Aorta (tissue), 5 donors: ENCODE measurements at places on chromosomes 7 and 10. TPM values are rescaled to one million over a fixed set of nuclear protein-coding genes. Genes with fewer than 3 reads are reported as not detected.

The SCRN1 gene
- total RNA-seq, result 48.1 TPM

GRCh38 chr10:101895781-101896180, 52.2 kb upstream of the KCNIP2 start:
- H3K36me3 ChIP-seq, result no peaks in the 10 kb centered on the region
- H3K4me3 ChIP-seq, result no peak overlapping the region
- no peak overlapping the region for H3K27ac ChIP-seq
- DNase-seq, result no peak

The SRGN gene
- 168 TPM for total RNA-seq

GRCh38 chr7:108063520-108063933, 60.6 kb upstream of the LAMB1 start:
- H3K4me3 ChIP-seq, result no peak overlapping the region
- no peak for DNase-seq
- no peak overlapping the region for H3K27ac ChIP-seq
- no peaks in the 10 kb centered on the region for H3K4me1 ChIP-seq
- H3K27me3 ChIP-seq, result no peaks in the 10 kb centered on the region
- H3K36me3 ChIP-seq, result no peaks in the 10 kb centered on the region

DNA sequence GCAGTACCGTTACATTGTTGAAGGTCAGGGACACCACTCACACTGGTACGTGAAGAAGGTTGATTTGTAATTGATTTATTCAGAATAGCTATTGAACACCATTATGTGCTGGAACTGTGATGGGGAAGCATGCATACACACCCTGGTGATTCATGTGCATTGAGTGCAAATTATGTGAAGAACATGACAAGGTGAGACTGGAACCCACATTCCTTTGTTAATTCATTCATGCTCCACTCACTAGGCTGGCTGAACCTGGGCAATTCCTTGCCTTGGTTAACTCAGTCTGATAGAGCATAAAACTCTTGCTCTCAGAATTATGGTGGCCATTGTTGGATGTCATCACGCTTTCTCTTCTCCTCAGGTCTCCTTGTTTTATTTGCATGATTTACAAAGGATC, 67.3 kb upstream of the TPK1 start:
- no peak for DNase-seq
- no peaks in the 10 kb centered on the region for H3K27me3 ChIP-seq
- no peaks in the 10 kb centered on the region for H3K4me1 ChIP-seq
- H3K36me3 ChIP-seq, result no peaks in the 10 kb centered on the region
- H3K4me3 ChIP-seq, result no peak overlapping the region

- no peaks in the 10 kb centered on the region for H3K4me1 ChIP-seq
- H3K27me3 ChIP-seq, result no peaks in the 10 kb centered on the region
- DNase-seq, result peak; percentile 19
- no peak overlapping the region for H3K4me3 ChIP-seq
- H3K36me3 ChIP-seq, result no peaks in the 10 kb centered on the region
Observed at GRCh38 chr7:152485826-152486225, 50.0 kb upstream of the KMT2C start.

The HYCC1 gene
- 69.3 TPM for total RNA-seq

DNA sequence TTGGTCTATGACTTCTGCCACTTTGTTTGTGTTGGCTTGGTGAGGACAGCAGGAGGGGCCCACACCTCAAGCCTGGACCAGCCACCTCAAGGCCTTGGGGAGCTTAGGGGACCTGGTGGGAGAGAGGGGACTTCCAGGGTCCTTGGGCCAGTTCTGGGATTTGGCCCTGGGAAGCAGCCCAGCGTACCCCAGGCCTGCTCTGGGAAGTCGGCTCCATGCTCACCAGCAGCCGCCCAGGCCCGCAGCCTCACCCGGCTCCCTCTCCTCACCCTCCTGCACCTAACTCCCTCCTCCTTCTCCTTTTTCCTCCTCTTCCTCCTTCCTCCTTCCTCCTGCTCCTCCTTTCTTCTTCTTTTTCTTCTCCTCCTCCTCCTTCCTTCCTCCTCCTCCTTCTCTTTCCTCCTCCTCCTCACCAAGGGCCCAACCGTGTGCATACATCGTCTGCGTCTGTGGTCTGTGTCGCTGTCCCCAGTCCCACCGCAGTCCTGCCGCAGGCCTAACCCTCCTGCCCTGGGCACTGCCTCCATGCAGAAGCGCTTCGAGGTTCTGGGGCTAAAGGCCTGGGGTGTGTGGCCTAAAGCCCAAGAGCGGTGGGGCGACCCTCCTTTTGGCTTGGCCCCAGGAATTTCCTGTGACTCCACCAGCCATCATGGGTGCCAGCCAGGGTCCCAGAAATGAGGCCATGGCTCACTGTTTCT, 5.3 kb downstream of the EN2 start:
- peaks cover 2% of the 10 kb centered on the region for H3K27me3 ChIP-seq
- no peaks in the 10 kb centered on the region for H3K36me3 ChIP-seq
- no peak overlapping the region for H3K4me3 ChIP-seq
- DNase-seq, result peak; percentile 62
- H3K4me1 ChIP-seq, result no peaks in the 10 kb centered on the region

DNA sequence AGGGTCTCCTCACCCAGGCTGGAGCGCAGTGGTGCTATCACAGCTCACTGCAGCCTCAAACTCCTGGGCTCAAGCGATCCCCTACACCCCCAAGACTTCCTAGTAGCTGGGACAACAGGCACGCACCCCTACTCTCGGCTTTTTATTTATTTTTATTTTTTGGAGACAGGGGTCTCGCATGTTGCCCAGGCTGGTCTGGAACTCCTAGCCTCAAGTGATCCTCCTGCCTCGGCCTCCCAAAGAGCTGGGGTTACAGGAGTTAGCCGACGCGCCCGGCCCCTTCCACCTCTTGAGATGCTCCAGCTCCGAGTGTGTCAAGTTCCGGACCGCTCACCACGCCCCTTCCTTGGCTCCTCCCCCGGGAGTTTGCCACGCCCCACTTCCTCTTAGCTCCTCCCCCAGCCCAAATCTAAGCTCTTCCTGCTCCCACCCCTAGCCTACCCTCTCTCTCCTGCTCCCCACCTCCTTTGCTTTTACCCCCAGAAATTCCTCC, 6.3 kb downstream of the NAT16 start:
- no peak overlapping the region for H3K27ac ChIP-seq
- no peaks in the 10 kb centered on the region for H3K36me3 ChIP-seq
- H3K4me1 ChIP-seq, result no peaks in the 10 kb centered on the region
- no peak overlapping the region for H3K4me3 ChIP-seq
- no peaks in the 10 kb centered on the region for H3K27me3 ChIP-seq

DNA sequence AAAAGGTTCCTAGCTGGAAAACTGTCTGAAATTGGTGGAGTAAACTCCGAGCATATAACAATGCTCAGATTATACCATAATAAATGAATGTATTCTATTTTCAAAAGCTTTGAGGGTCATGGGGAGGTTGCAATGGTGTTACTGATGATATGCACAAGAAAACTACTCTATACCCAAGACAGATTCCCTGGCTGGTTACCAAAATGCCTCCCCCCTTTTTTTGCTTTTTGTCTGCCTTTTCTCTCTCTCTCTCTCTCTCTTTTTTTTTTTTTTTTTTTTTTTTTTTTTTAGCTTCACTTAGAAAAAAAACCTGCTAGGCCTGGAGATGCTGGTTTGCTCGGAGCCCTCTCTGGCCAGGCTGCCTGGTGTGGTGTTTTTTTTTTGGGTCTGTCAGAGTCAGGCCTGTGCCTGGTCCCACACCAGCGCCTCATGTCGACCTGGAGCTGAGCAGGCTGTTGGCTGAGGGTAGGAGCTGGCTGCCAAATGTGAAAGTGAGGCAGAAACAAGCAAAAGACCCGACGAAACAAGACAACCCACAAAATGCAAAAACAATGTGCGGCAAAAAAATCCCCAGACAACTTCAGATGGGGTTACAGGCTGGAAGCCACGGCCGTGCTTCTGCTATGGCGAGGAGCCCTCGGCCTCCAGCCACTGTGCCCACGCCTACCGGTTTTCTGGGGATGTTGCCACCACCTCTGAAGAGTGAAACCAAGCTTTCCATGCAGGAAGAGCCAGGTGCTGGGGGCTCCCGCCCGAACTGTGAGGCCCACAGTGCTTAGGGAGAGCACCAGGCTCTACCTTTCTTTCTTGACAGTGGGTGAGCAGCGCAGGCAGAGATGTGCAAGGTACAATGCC, 59.9 kb upstream of the EFCAB10 start:
- H3K27ac ChIP-seq, result no peak overlapping the region
- H3K4me1 ChIP-seq, result no peaks in the 10 kb centered on the region
- no peak for DNase-seq

The PRR15 gene
- total RNA-seq, result 1.1 TPM

The CDHR3 gene
- 3.8 TPM for total RNA-seq

The NOD1 gene
- 18.5 TPM for total RNA-seq

GRCh38 chr7:27737616-27738015, 2.3 kb upstream of the TAX1BP1 start:
- H3K36me3 ChIP-seq, result no peaks in the 10 kb centered on the region
- H3K27ac ChIP-seq, result no peak overlapping the region
- no peaks in the 10 kb centered on the region for H3K4me1 ChIP-seq

The LYZL1 gene
- total RNA-seq, result not detected

The ITPRID1 gene
- total RNA-seq, result not detected

- no peak for DNase-seq
- H3K27ac ChIP-seq, result no peak overlapping the region
- no peaks in the 10 kb centered on the region for H3K36me3 ChIP-seq
- no peak overlapping the region for H3K4me3 ChIP-seq
- no peaks in the 10 kb centered on the region for H3K27me3 ChIP-seq
- no peaks in the 10 kb centered on the region for H3K4me1 ChIP-seq
Observed at GRCh38 chr7:113804475-113805095, 114.2 kb downstream of the PPP1R3A start.

DNA sequence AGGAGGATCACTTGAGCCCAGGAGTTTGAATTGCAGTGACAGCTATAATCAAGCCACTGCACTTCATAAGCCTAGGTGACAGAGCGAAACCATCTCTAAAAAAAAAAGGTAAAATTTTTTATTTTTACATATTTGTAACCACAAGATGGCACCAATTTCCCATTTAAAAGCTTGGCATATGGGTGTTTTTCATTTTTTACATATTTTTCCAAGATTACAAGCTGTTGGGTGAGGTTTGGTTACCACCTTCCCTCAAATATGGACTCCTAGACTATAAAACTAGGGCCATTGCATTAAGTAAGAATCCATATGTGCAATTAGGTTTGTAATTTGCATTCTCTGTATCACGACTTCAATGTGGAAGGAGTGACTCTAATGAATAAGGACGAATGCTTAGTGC, 129.3 kb upstream of the ACBD5 start:
- H3K4me3 ChIP-seq, result no peak overlapping the region
- no peak for DNase-seq
- H3K36me3 ChIP-seq, result no peaks in the 10 kb centered on the region
- H3K4me1 ChIP-seq, result no peaks in the 10 kb centered on the region
- H3K27me3 ChIP-seq, result no peaks in the 10 kb centered on the region
- H3K27ac ChIP-seq, result no peak overlapping the region

The ELOVL3 gene
- total RNA-seq, result not detected

- no peaks in the 10 kb centered on the region for H3K27me3 ChIP-seq
- H3K27ac ChIP-seq, result no peak overlapping the region
- no peak for DNase-seq
- no peaks in the 10 kb centered on the region for H3K4me1 ChIP-seq
- H3K36me3 ChIP-seq, result no peaks in the 10 kb centered on the region
- H3K4me3 ChIP-seq, result no peak overlapping the region
Observed at GRCh38 chr10:84590327-84591193, 262.2 kb downstream of the CCSER2 start.
